ENCODE measurements at places on chromosomes 12 and 14.
A peak's percentile ranks its signal among the peaks of the same experiment; 100 is the strongest.

DNA sequence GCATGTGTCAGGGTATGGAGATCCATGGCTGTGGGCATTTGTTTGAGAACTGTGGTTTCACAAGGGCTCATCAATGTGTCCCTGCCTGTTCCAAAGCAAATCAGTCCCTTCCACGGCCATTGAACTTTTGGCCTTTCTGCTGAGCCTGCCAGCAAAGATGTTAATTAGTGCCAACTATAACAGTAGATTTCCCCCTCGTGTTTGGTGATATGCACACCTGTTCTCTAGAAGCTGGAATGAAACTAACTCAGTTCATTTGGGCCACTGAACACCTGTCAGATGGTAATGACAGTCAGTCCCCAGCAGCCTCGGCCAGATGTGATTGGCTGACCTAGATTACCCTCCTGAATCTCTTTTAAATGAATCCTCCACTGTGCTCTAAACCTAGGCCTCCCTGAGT is 43.2 kb downstream of the IRAK3 start:
- no peak for DNase-seq

- DNase-seq, result peak; percentile 44
Measured at GRCh38 chr12:56119361-56119796, 1.3 kb downstream of the ZC3H10 start.

DNA sequence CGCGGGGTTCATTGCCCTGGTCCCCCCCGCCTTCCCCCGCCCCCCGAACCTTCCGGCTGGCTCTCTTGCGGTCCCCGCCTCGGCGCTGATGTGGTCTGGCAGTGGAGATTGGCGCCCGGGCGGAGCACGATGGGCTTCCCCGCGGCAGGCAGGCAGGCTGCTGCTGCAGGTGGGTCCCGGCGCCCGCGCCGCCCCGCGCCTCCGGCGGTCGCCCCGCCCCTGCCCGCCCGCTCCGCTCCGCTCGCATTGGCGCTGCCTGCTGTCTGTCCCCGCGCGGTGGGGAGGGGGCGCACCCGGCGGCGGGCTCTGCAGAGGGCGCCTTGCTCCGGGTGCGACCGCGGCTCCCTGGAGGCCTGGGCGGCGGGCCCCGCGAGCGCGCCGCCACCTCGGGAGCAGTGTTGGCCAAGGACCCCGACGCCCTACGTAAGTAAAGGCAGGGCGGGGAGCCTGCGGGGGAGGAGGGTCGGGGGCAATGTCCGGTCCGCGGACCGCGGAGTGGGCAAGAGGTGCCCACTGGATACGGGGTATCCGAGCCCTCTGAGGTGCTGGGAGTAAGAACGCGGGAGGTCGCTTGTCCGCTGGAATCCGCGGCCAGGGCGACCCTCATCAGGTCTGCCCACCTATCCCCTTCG is at the start of gene AKAP5:
TSS of gene AKAP5 (plus strand) at position 309 of the 632 bp plus-strand sequence. CDS start 2,896 bp downstream, outside the sequence.
- DNase-seq, result peak; percentile 36

GRCh38 chr14:23567186-23568020 is at the start of gene AP1G2:
Gene AP1G2 (minus strand): TSS chr14:23567791. CDS start chr14:23567314, 477 bp downstream.
- DNase-seq, result peak; percentile 88

DNA sequence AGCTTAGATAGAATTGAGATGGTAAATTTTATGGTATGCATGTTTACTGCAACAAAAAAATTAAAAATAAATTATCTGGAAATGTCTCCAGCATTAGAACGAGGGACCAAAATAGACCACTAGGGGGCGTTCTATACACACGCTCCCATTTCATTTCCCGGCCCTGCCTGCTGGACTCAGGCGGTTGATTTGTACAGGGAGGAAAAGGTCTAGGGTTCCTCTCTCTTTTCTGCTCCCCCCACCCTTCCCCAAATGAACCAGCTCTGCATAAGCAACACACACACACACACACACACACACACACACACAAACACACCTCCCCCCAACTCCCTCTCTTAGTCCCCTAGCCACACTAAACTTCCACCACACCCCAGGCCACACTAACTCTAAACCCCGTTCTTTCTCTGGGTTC is 7.8 kb upstream of the DTX1 start:
- peak; percentile 28 for DNase-seq

DNA sequence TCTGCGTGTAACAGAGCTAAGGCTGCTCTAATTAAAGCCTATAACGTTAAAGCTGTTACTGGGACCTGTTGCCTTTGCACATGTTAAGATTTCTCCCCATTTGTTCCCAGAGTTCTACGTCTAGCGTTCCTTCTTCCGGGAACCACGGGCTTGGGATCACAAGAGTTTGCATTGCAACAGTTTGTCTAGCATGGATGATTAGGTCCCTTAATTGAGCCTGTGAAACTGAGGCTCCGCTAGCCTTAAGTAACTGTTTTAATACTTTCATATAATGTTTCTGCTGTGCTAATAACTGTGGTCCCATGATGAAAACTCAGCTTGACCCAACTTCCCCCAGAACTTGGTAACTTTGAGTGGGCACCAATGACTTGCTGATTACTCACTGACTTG is 16.7 kb upstream of the LYZ start:
- no peak for DNase-seq

- DNase-seq, result no peak
Measured at GRCh38 chr14:72743626-72744025, 150.3 kb downstream of the DPF3 start.

GRCh38 chr12:84653482-84653881 is 259.1 kb downstream of the SLC6A15 start:
- DNase-seq, result no peak

GRCh38 chr14:92922155-92922735 is 705 bp upstream of the CHGA start:
- DNase-seq, result no peak

DNA sequence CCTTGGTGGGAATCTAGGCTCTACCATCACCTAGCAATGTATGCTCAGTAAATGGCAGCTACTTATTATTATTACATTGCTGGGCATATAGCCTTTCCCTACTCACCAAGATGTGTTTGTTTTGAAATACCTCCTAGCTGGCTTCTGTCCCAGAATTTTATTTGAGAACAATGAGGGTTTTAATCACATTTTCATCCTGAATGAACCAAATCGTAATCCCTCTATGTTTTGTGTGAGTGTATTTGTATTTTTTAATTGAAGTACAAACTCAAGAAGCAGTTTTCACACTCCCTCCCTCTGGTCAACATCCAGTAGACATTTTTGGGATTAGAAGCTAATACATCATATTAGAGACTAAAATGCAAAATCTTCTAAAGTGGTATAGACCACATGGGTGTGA is 7.6 kb downstream of the SLC7A8 start:
- no peak for DNase-seq

- no peak for DNase-seq
Measured at GRCh38 chr12:5204271-5204670, 160.6 kb downstream of the KCNA5 start.

DNA sequence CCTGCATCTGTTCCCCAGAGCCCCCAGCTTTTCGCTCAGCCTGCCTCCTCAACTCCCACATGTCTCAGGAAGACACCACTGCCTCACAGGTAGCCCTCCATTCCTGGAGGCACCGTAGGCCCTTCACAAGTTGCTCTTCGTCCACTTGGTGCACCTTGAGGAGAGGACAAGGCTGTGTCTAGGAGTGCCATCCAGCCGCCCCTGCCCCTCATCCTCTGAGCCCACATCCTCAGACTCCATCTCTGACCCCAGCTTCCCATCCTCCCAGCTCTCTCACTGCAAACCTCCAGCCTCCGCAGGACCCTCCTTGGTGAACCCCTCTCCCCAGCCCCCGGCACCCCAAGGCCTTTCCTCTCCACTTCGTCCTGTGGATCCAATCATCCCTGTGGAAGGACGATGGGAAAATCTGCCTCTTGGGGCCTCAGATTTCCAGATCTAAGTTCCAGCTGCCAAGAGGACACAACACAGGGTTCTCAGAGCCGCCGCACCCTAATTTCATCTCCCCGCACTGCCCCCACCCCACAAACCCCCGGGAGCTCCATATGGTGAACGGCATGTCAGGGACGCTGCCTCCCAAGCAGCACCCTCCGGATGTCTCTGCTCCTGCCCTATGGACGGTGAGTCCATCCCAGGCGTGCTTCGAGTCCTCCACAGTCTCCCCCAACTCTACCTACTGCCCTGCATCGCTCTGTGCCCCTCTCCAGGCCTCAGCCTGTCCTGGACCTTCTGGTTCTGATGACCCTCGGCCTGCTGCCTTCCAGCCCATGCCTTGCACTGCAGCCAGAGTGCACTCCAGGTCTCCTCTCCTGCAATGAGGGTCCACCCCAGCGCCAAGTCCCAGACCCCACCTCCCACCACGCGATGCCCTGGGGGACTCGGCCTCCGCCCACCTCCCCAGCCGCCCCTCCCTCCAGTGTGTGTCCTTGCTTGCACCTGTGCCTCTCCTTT is 314.1 kb upstream of the DIO3 start:
- DNase-seq, result no peak

- no peak for DNase-seq
Measured at GRCh38 chr12:9388379-9388778, 180.2 kb upstream of the PZP start.
